ENCODE measurements at places on chromosomes 12 and 14.
A peak's percentile ranks its signal among the peaks of the same experiment; 100 is the strongest.

DNA sequence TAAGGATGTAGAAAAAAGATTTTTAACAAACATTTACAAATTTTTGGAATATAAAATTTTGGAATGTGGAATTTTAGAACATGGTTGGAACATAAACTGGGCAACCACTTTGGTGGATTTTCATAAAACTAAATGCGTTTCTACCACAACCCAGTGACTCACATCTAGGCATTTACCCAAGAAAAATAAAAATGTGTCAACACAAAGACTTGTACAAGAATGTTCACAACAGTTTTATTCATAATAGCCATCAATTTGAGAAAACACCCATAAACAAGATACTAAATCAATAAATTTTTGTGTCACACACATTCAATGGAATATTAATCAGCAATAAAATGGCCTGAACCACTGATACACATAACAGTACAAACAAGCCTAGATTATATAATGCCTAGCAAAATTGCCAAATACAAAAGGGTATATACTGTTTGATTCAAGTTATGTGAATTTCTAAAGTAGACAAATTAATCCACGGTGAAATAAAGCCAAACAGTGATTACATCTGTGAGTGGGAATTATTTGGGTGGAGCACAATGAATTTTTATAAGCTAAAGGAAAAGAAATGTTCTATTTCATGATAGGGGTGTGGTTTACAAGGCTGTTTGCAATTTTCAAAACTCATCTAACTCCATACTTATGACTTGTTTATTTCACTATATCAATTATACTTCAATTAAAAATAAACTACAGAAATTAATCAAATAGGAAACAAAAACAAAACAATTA lies 415.2 kb upstream of the OR4E1 start:
- DNase-seq: no peak

DNA sequence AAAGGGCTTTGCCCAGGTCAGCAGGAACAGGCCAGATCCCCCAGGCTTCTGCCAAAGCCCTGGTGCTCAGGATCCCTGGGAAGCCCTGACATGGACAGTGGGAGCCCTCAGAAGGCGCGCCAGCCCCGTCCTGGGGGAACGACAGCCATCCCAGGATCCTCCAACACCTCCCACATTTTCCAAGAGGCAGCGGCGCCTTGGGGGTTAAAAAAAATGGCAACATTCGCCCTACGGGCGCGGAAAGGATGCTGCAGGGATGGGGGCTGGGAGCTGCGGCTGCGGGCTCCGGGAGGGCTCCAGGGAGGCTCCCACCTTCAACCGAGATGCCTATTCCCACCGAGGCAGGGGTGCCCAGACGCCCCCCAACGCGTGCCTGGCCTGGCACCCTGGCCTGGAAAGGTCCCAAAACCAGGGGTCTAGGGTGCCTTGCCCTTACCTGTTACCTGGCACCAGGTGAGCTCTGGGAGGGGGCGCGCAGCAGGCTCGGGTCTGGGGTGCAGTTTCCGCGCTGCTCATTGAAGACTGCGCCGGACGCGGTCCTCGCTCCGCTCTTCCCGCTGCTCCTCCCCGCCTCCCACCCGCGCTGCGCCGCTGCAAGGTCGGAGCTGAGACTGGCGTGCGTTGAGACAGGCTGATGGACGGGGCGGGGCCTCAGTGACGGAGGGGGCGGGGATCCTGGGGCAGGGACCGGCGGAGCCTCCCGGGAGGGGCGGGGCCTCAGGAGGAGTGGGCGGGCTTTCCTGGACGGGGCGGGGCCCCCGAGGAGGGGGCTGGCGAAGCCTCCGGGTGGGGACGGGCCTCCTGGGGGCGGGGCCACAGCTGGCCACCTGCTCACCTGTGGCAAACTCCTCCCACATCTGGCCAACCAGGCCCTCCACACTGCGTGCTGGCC lies at the start of gene ABCB9:
Gene ABCB9 (minus strand): TSS at position 613 of the 892 bp plus-strand sequence. CDS start 6,228 bp downstream, outside the sequence.
- peak; percentile 84 for DNase-seq

- no peak for DNase-seq
Measured at GRCh38 chr14:89320381-89321000, 96.5 kb downstream of the FOXN3 start.

- no peak for DNase-seq
Measured at GRCh38 chr12:112546339-112546738, 127.6 kb downstream of the PTPN11 start.

Measured in activated T-helper 1 cell treated with anti-CD3 and anti-CD28 coated beads, Interleukin-12 subunit alpha, Interleukin-12 subunit beta, Interleukin-2, Interleukin-4 antibody, amounts not matched to agents 30 ng/mL and 10 ng/mL and 1 ng/mL, durations not matched to agents 14 hours and 24 hours and 36 hours (primary cell).